Activated T-helper 1 cell treated with anti-CD3 and anti-CD28 coated beads, Interleukin-12 subunit alpha, Interleukin-12 subunit beta, Interleukin-2, Interleukin-4 antibody, amounts not matched to agents 30 ng/mL and 10 ng/mL and 1 ng/mL, durations not matched to agents 14 hours and 24 hours and 36 hours (primary cell): ENCODE measurements at places on chromosomes 3 and 15. TPM values are rescaled to one million over a fixed set of nuclear protein-coding genes. Genes with fewer than 3 reads are reported as not detected.
A peak's percentile ranks its signal among the peaks of the same experiment; 100 is the strongest.

- no peak for DNase-seq
- H3K4me3 ChIP-seq = no peak overlapping the region
- no peak overlapping the region for H3K27ac ChIP-seq
Observed at GRCh38 chr3:37608061-37608702, 253.5 kb upstream of the CTDSPL start.

GRCh38 chr3:15535732-15536131 is 14.2 kb upstream of the COLQ start:
- peak; percentile 32 for DNase-seq
- no peaks in the 10 kb centered on the region for H3K27me3 ChIP-seq
- peak overlapping the region; percentile 75 for H3K27ac ChIP-seq
- peak overlapping the region; percentile 60 for H3K4me3 ChIP-seq

DNA sequence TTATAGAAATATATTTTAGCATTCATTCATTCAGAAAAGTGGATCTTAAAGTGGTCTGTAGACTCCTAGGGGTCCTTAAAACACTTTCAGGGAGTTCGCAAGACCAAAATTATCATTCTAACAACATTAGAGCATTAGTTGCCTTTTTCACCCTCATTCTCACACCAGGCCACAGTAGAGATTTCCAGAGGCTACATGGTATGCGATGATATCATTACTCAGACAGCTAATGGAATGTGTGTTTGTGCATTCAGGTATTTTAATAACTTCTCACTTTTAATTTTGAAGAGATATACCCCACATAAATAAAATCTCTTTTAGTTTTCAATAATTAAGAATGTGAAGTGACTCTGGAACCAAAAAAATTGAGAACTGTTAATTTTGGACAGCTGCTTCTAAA is 206.9 kb downstream of the NSUN3 start:
- no peaks in the 10 kb centered on the region for H3K4me1 ChIP-seq
- H3K4me3 ChIP-seq = no peak overlapping the region
- no peaks in the 10 kb centered on the region for H3K36me3 ChIP-seq
- H3K27ac ChIP-seq = no peak overlapping the region

Gene PDCD7
- total RNA-seq = 51.2 and 54.7 TPM in 2 replicates

Gene FRMD5
- total RNA-seq = not detected in 2 replicates

DNA sequence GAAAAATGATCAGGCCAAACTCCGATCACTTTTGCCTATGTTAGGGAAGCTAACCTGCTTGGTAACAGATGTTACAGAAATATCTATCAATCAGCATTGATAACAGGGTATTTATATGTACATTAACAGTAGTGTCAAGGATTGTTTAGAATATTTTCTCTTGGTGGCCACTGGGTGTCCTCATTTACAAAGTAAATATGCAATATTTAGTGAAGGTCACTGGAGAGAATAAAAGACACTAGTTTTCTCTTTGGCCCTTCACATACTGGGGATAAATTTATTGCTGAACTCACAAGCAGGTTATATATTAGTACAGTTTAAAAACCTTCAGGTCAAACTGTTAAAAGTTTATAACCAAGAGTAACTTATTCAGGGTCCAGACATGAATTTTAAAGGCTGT is 69.0 kb downstream of the TIGIT start:
- H3K27me3 ChIP-seq = peaks cover 3% of the 10 kb centered on the region
- H3K4me1 ChIP-seq = no peaks in the 10 kb centered on the region
- no peak overlapping the region for H3K4me3 ChIP-seq
- no peak overlapping the region for H3K27ac ChIP-seq
- DNase-seq = no peak
- no peaks in the 10 kb centered on the region for H3K36me3 ChIP-seq

Gene SPESP1
- total RNA-seq = 1.2 and 2.4 TPM in 2 replicates

DNA sequence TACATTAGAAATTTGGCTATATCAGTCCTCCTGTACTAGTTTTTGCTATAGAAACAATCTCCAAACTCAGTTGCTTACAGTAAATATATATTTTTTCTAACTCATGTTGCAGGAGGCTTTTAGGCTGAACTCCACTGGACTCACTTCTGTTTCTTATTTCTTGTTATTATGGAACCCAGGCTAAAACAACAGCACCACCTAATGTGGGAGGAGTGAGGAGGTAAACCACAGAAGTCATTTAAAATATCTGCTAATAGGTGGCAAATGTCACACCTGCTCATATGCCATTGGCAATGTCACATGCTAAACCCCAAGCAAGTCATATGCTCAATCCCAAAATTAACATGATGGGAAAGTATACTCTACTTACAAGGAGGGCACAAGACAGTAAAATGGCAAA is 462.2 kb downstream of the PLOD2 start:
- no peaks in the 10 kb centered on the region for H3K27me3 ChIP-seq
- H3K36me3 ChIP-seq = no peaks in the 10 kb centered on the region
- no peaks in the 10 kb centered on the region for H3K4me1 ChIP-seq
- DNase-seq = no peak

DNA sequence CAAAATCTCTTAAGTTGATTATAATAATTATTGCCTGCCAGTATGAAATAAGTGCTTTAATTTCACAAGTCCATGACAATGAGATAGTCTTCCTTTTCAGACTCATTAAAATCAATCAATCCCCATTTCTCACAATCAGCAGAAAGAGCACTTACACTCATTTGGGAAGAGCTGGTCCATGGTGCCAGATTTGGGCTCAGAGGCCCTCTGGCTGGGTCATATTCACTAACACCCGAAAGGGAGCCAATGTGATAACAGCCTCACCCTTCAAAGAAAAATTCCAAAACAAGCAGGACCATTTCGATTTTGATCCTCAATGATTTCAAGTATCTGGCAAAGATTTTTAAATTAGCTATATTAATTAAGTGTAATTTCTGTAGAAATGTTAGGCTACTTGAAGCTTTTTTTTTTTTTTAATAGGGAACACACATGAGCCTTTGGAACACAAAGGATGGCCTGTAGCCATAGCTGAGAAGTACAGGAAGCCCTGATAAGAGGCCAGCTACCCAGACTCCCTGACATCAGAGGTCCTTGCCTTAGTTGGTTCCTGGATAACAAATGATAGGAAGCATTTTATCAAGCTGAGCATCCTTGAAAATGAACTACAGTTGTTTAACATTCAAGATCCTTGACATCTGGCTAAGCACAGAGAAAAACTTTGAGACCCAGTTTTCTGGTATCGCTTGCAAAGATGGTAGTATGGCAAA is 17.1 kb downstream of the MCF2L2 start:
- H3K27me3 ChIP-seq = peaks cover 3% of the 10 kb centered on the region
- no peak overlapping the region for H3K27ac ChIP-seq
- H3K4me3 ChIP-seq = no peak overlapping the region
- H3K4me1 ChIP-seq = no peaks in the 10 kb centered on the region

DNA sequence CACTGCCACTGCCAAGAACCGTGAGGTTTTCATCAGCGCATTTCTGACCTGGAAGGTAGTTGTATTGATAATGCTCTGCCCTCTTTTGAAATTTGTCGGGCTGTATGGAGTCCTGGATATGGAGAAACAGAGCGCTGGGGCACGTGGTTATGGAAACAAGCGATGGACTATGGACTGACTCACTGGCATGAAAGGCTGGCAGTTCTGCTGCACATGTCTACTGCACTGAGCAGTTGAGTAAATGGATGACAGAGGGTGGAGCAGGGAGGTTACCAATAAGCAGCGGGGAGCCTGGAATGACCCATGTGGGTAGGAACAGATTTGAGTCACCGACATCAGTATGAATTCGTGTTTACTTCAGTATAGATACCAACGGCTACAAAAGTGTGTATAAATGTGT is 429.5 kb downstream of the OCA2 start:
- H3K36me3 ChIP-seq = no peaks in the 10 kb centered on the region
- no peaks in the 10 kb centered on the region for H3K4me1 ChIP-seq
- H3K4me3 ChIP-seq = no peak overlapping the region

Gene ITPKA
- total RNA-seq = 2.8 and 3.1 TPM in 2 replicates

Gene MESP1
- 4.6 and 6.6 TPM in 2 replicates for total RNA-seq

DNA sequence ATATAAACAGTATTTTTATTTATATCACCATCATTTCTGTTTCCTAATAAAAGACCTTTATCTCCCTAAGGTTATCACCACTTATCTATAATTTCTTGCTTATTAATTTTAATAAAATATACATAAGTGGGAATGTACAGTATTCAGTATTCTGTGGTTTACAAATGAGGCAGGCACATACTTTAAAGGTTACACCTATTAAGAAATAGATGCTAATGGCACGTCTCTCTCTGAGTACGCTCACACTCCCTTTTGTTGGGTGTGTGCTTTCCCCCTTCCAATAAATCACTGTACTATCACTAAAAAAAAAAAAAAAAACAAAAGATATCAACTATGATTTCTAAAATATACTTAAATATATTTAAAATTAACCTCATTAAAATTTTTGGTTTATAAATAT is 8.9 kb downstream of the OXNAD1 start:
- no peak overlapping the region for H3K4me3 ChIP-seq
- H3K27me3 ChIP-seq = no peaks in the 10 kb centered on the region
- H3K4me1 ChIP-seq = peaks cover 1% of the 10 kb centered on the region
- H3K36me3 ChIP-seq = peaks cover 24% of the 10 kb centered on the region

Gene PLXNA1
- 22.1 and 25.5 TPM in 2 replicates for total RNA-seq

Gene CTSH
- total RNA-seq = 50.9 and 57.3 TPM in 2 replicates

DNA sequence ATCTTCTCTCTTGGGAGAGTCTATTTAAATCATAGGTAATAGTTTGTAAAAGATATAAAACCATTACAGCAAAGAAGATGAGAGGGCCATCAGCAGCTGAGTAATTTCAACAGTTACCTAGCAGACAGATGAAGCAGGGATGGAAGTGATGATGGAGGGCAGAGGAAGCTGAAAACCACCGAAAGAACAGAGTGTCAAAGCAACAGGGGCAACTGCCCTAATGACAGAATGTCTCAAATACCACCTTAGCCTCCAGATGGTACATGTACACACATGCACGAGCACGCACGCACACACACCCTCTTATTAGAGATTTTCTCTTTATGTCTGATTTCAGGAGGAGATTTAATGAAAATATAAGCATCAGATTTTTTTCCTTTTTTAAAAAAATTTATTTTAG is 64.5 kb downstream of the NEDD4 start:
- no peak overlapping the region for H3K4me3 ChIP-seq
- no peaks in the 10 kb centered on the region for H3K4me1 ChIP-seq
- H3K27ac ChIP-seq = no peak overlapping the region
- no peak for DNase-seq
- peaks cover 1% of the 10 kb centered on the region for H3K36me3 ChIP-seq

Gene TMEM158
- 0.26 and 0.61 TPM in 2 replicates for total RNA-seq

DNA sequence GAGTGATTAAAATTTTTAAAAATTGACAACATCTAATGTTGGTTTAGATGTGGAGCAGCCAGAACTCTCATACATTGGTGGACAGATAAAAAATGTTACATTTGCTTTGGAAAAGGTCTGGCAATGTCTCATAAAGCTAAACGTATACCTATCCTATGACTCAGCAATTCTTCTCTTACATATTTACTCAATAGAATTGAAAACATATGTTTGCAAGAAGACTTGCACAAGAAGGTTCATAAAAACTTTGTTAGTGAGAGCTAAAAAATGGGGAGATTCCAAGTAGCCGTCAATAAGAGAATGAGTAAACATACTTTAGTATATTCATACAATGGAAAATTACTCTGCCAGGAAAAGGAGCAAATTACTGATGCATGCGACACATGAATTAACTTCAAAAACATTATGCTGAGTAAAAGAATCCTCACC is 30.0 kb downstream of the MASP1 start:
- DNase-seq = no peak
- H3K36me3 ChIP-seq = no peaks in the 10 kb centered on the region
- H3K4me3 ChIP-seq = no peak overlapping the region

Gene CASR
- total RNA-seq = not detected in 2 replicates

Gene SLC7A14
- not detected in 2 replicates for total RNA-seq

- H3K36me3 ChIP-seq = no peaks in the 10 kb centered on the region
- H3K27ac ChIP-seq = no peak overlapping the region
- no peak overlapping the region for H3K4me3 ChIP-seq
- peaks cover 1% of the 10 kb centered on the region for H3K27me3 ChIP-seq
- DNase-seq = no peak
- no peaks in the 10 kb centered on the region for H3K4me1 ChIP-seq
Observed at GRCh38 chr3:13515786-13516759, 32.9 kb upstream of the FBLN2 start.

DNA sequence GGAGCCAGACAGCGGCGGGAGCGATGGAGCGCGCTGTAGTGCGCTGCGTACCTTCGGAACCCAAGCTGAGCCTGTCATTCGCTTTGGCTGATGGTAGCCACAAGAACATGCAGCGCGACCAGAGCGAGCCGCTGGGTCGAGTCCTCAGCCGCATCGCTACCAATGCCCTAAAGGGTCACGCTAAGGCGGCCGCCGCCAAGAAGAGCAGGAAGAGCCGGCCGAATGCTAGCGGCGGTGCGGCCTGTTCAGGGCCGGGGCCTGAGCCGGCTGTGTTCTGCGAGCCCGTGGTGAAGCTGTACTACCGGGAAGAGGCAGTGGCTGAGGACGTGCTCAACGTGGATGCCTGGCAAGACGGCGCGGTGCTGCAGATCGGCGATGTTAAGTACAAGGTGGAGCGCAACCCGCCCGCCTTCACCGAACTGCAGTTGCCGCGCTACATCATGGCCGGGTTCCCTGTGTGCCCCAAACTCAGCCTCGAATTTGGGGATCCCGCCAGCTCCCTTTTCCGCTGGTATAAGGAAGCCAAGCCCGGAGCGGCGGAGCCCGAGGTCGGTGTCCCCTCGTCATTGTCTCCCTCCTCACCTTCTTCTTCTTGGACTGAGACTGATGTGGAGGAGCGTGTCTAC is 498 bp downstream of the PDE12 start:
- peak; percentile 17 for DNase-seq
- peak overlapping the region; percentile 100 for H3K27ac ChIP-seq
- H3K27me3 ChIP-seq = no peaks in the 10 kb centered on the region
- H3K36me3 ChIP-seq = peaks cover 28% of the 10 kb centered on the region
- peaks cover 51% of the 10 kb centered on the region for H3K4me1 ChIP-seq

Gene CTDSPL2
- total RNA-seq = 65.9 and 66.0 TPM in 2 replicates

GRCh38 chr3:168030577-168030976 is 65.1 kb downstream of the GOLIM4 start:
- DNase-seq = no peak
- H3K4me3 ChIP-seq = no peak overlapping the region
- no peaks in the 10 kb centered on the region for H3K27me3 ChIP-seq
- H3K36me3 ChIP-seq = peaks cover 8% of the 10 kb centered on the region

- no peak overlapping the region for H3K27ac ChIP-seq
- no peak for DNase-seq
- no peaks in the 10 kb centered on the region for H3K36me3 ChIP-seq
- no peak overlapping the region for H3K4me3 ChIP-seq
Observed at GRCh38 chr3:65811892-65812291, 226.8 kb downstream of the MAGI1 start.

GRCh38 chr15:70569091-70569713 is 194.2 kb downstream of the UACA start:
- no peak overlapping the region for H3K27ac ChIP-seq
- no peaks in the 10 kb centered on the region for H3K36me3 ChIP-seq
- peaks cover 5% of the 10 kb centered on the region for H3K27me3 ChIP-seq
- H3K4me3 ChIP-seq = no peak overlapping the region
- H3K4me1 ChIP-seq = peaks cover 6% of the 10 kb centered on the region

Gene ABHD10
- 37.7 and 42.9 TPM in 2 replicates for total RNA-seq

- H3K4me1 ChIP-seq = peaks cover 42% of the 10 kb centered on the region
- no peaks in the 10 kb centered on the region for H3K27me3 ChIP-seq
- H3K4me3 ChIP-seq = no peak overlapping the region
- peaks cover 22% of the 10 kb centered on the region for H3K36me3 ChIP-seq
- DNase-seq = no peak
Observed at GRCh38 chr3:121736112-121736511, 13.4 kb downstream of the GOLGB1 start.

Gene FEZF2
- total RNA-seq = not detected in 2 replicates

Gene SST
- total RNA-seq = not detected in 2 replicates

- H3K27me3 ChIP-seq = peaks cover 10% of the 10 kb centered on the region
- H3K4me3 ChIP-seq = no peak overlapping the region
- no peak overlapping the region for H3K27ac ChIP-seq
- no peaks in the 10 kb centered on the region for H3K36me3 ChIP-seq
- H3K4me1 ChIP-seq = peaks cover 7% of the 10 kb centered on the region
- DNase-seq = no peak
Observed at GRCh38 chr3:184284696-184285095, 8.9 kb downstream of the ECE2 start.

Gene LEKR1
- 0.57 TPM in 1 of 2 replicates, not detected in the other for total RNA-seq

Gene PGBD4
- 3.9 TPM in 2 replicates for total RNA-seq
